Naive thymus-derived CD4-positive, alpha-beta T cell (primary cell): ENCODE measurements at places on chromosomes 11 and 22. TPM values are rescaled to one million over a fixed set of nuclear protein-coding genes. Genes with fewer than 3 reads are reported as not detected.

FANCF gene
- polyA plus RNA-seq = 25.1 TPM

UBQLN3 gene
- not detected for polyA plus RNA-seq

PLAAT2 gene
- not detected for polyA plus RNA-seq

SCT gene
- not detected for polyA plus RNA-seq

TEX12 gene
- polyA plus RNA-seq = not detected

PIM3 gene
- 21.3 TPM for polyA plus RNA-seq

KLHL35 gene
- 0.57 TPM for polyA plus RNA-seq

UPK3A gene
- polyA plus RNA-seq = not detected

GPR83 gene
- 0.08 TPM for polyA plus RNA-seq

C22orf15 gene
- 1.6 TPM for polyA plus RNA-seq

TRIM51 gene
- not detected for polyA plus RNA-seq
